Stimulated activated CD8-positive, alpha-beta memory T cell treated with anti-CD3 and anti-CD28 coated beads, Interleukin-2, amount 100 ng/mL, for 1 hour (primary cell): ENCODE measurements at places on chromosomes 2 and 18.

GRCh38 chr2:111990856-111991255 is 64.2 kb upstream of the TMEM87B start:
- DNase-seq = no peak

DNA sequence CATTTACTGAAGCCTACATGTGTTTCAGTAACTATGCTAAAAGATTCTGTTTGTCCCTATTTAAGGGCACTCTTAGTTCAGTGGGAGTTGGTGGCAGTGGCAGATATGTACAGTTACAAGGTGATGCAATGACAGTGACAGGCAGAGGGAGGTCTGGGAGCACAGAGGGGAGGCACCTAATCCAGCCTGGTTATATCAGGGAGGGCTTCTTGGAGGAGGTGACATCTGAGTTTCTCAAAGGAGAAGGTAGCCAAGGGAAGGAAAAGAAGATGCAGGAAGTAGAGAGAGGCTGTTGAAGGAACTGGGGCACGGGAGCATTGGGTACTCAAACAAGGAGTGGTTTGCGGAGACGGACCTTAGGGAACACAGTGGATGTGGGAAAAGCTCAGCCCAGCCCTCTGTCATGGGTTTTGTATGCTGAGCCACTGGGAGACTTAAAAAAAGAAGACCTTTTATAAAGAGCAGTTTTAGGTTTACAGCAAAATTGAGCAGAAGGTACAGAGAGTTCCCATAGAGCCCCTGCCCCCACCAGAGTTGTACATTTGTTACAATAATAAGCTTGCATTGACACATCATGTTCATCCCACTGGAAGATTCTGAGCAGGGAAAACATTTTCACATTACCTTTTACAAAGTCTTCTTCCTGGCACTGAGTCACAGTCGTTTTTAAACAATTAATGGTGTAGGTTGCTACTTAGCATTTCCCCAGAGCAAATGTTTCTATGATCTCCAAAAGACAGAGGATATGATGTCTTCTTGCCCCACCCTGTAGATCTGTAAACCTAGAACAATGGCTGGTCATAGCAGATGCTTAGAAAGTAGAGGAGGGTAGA is 83.0 kb upstream of the TAF1B start:
- DNase-seq = no peak

GRCh38 chr2:68206793-68207192 is 45.5 kb downstream of the PPP3R1 start:
- DNase-seq = no peak

DNA sequence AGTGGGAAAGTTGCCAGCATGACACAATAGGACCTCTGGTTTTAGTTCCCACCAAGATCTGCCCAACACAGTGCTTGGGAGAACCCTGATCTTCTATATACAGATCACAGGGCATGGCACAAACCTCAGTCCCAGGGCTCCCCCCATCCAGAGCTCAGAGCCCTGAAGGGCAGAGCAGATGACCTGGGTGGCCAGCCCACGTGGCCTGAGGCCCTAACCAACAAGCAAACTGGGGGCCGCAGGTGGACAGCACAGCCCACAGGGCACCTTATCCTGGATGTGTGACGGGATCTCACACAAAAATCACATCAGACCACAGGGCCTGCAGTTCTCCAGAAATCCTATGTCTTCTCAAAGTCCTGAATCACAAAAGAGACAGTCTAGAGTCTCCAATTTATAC is 34.7 kb downstream of the CRACDL start:
- DNase-seq = no peak

DNA sequence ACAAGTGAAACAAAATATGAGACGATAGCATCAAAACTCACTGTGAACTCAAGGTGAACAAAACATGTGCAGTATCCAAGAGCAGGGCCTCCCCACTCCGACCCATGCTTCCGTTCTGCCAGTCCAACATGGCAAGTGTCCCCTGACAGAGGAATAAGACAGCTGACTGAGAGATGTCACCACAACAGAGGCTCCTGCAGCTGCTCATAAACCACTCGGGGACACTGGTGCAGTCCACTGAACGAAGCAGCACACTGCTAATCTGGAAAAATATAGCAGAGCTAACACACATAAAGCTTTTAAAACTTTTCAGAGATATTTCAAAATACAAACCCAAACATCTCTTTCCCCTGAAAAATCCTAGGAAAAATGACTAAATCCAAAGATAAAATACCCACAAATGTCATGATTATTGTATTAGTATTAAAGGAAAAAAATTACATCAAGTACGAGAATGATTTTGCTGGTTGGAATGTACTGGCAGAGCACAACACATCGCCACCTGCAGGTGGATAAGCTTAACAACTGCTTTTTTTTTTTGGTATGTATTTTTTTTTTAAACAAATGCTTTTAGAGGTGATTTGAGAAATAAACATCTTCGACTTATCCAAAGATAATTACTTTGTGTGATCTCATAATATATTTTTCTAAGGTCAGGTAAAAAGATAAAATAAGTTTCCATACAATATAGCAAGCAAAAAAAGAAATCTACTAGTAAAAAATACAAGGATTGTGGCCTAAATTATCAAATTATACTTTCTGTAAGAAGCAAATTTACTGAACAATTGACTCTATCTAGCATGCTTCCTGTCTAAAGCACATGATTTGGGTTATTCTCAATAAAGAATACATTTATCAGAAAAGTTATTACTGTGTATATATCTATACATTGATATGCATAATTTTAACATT is 18.6 kb downstream of the THADA start:
- no peak for DNase-seq

DNA sequence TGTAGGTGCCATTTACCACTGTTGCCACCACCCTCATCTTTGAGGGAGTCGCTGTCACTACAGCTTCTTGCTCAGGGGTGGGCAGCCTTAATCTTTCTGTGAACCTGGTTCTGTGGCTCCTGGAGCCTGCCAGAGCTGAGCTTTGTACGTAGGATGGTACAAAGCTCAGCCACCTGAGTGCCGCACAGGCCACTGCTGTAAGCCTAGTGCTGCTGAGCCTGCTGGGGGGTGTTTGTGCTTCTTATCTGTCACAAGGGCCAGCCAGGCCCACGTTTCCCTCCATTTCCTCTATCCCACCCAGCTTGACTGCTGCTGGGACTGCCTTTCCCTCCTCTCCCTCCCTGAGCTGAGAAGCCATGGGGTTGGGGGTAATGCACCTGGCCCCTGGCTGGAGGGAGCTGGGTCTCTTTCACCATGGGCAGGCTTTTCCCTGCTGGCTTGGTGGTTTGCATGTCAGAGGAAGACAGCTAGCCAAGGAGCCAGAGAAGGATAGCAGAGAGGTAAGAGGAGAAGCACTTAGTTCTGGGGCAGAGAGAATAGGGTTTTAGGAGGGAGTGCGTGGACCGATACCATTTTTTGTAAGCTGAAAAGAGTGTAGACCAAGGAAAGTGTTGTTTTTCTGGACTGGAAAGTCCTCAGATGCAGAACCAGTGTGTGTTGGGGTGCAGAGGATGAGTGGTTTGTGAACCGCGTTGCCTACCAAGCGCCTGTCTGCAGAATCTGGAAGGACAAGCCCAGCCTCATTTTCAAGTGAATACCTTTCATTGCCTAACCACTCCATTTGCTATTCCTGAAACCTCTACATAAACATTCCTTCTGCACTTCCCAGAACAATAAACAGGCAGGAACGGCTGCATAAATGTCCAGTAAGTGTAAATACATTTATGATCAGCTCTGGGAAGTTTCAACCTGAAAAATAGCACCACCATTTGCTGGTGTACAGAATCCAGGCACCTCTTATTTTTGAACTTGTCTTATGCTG is 45.1 kb upstream of the FHL2 start:
- no peak for DNase-seq

DNA sequence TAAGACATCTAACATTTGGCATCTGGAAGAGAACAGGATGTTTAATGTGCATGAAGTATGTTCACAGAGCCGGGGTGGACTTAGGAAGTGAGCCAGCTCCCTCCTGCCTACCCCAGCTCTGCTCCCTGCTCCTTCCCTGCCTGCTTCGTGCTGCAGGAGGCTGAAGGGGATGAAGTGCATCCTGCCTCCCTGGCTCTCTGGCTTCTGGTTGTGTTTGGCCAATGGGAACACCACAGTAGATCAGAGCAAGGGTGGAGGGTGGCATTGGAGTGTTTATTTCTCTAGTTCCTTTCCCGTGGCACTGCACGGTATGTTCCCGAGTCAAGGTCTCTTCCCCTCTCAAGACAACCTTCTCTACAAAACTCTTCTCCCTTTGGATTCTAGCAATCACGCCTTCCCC is 379.9 kb downstream of the CLIP4 start:
- DNase-seq = no peak

GRCh38 chr2:124018890-124019289 is 6.2 kb upstream of the CNTNAP5 start:
- DNase-seq = no peak

DNA sequence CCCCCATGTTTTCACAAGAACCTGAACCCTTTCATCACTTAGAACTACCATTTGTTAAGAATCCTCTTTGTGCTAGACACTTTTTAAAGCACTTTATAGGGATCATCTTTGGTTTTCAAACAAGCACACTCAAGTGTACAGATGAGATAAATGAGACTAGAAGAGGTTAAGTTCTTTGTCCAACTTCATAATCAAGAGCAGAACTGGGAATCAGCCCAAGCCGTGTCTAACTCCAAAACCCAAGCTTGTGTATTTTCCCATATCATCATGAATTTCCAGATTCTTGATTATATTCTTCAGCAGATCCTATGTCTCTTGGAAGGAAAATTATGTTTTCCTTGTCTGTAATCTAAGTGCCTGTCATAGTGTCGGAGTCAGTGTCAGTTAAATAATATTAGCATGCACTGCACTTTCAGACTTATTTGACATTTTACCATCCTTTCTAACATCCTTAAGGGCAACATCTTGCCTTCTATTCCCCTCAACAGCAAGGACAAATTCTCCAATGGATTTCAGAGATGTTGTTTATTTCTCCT is 123.0 kb upstream of the SETBP1 start:
- no peak for DNase-seq

- DNase-seq = no peak
These were observed 4.8 kb upstream of the IMPA2 start for GRCh38 chr18:11976315-11977152.

GRCh38 chr2:16640867-16641266 is 24.8 kb downstream of the CYRIA start:
- DNase-seq = no peak

- DNase-seq = no peak
These were observed 1919.9 kb upstream of the LRRTM1 start for GRCh38 chr2:82224301-82224940.

DNA sequence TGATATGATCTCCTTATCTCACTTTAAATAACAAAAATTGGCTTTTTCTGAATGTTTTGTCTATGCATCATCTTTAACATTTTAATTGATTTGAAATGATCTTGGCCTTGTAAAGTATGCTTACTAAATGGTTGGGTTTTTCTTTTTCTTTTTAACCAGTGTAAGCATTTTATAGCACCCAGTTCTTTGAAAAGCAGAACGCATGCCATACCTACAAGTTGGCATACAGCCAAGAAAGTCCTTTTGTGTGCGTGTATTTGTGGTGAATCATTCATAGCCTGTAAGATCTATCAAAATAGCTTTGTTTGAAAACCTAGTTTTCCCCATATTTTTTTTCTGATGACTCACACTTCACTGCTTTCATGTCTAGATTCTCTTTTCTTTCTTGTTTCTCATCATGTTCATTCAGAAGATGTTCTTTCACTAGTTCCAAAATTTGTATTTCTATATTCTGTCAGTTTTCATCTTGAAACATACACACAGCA is 4.1 kb upstream of the VRK2 start:
- DNase-seq = no peak

DNA sequence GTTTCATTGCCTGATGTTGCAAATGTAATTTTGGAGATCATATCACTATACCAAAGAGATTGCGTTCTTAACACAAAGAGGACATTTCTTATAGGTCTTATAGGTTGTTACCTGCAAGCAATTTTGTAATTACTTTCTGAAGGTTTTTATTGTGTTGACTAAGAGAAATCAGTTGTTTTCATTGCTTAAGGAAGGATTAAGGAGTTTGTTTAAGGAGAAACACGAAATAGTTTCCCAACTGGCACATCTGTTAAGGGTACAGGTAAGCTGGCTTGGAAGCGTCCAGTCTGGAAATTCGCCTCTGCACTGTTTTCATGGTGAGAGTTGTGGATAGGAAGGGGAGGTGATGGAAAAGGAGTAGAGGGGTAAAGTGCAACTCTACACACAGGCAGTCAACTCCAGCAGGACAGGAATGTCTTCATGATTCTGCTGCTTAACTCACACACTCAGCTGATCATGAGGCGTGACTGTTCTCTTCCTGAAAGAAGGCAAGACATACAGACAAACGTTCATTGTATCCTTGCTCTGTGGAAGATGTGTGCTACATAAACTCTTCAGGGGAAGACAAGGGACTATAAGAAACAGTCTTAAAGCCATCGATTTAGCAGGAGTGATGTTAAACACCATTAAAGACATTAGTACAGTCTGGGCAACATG is 61.4 kb upstream of the ACSL3 start:
- no peak for DNase-seq

DNA sequence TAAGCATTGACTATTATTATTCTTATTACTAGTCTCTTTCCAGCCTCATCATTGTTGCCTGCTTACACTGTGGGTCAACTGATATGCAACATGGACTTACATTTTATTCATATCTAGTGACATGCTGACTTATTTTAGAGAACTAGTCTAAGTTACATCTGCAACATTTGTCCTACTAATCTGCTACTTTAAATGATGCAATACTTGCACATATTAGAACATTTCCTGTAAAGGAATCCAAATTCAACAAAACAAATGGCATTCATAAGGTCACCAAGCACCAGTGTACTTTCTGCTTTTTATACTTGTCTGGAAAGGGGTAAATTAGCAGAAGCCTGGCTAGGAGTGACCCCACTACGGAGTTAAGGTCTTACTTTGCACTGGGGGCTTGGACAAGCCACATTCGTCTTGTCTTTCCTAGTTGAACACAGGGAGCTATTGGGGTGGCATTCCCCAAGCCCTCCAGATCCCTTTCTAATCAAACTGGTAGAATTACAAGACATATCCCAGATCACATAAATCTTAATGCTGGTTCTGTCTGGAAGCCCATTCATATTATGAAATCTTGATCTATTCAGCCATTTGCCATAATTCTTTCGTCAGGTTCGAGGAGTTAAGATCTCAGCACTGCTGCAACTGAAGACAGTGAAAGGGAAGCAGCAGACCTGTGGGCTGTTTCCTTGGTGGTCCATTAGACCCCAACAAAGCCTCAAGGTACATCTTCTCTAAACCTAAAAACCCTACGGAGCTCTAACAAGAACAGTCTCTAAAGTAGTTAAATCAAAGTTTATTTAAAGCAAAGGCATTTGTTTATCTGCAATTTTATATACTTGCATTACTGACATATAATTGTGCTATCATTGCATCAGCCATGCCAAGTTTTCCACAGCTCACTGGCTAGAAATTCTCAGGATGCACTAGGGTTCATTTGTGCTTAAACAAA is 49.9 kb upstream of the RTN4 start:
- DNase-seq = no peak

DNA sequence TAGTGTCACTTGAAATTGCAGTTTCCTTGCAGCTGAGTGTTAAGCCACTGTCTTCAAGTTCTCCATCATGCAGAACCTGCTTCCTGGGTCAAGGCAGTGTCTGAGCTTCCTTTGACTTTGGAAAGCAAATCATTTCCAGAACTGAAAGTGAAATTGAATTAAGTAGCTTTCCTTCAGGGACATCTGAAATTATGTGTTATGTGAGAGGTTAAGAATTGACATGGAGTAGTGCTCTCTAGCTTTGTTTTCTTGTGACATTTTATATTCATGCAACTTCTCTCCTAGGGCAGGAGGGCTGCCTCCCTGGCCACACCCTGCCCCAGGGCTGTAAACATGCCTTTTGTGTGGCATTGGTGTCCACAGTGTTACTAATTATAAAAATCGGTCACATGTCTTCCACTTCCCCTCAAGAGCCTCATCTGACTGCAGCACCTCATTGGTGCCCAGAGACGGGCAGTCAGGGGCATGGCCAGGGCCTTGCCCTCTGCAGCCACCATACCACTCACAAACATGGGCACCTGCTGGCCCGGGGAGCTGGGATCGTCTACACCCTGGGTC is 14.4 kb downstream of the RAB12 start:
- DNase-seq = no peak
